Renal cortical epithelial cell (primary cell): ENCODE measurements at places on chromosomes 3 and 15.

DNA sequence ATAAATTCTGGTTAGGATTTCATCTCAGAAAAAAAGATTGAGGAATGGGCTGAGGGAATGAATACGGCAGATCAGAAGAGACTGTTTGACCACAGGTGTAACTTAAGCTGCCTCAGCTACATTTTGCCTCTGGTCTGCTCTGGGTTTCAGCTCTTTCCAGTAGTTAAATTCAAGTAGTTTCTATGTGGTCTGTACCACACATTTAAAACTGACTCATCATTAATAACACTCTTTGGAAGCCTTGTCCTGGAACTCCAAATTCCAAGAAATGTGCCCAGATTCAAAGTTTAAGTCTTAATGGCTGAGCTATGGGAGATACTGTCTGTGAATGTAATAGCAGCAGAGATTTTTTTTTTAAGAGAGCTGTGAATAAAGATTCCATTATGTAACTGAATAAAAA is 133.1 kb upstream of the IGSF10 start:
- peak; percentile 63 for DNase-seq

GRCh38 chr3:100584101-100584660 is 25.2 kb upstream of the ADGRG7 start:
- DNase-seq = no peak

DNA sequence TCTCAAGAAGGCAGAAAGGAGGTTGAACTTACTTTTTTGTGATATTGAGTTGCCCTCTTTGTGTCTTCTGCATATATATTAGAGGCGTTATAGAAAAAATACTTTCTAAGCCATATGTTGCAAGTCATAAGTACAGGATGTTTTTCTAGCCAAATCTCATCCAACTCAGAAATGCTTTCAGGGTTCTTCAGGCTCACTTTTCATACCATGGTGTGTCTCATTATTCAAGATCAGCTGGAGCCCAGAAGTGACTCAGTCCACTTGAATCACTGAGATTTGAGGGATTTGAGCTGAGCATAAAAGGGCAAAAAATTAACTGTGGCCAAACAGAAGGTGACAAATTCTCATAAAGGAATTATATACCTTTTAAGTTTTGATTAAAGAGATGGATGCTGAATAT is 157.3 kb downstream of the WNT5A start:
- peak; percentile 92 for DNase-seq

GRCh38 chr15:51484781-51485180 is 137.8 kb downstream of the DMXL2 start:
- no peak for DNase-seq

DNA sequence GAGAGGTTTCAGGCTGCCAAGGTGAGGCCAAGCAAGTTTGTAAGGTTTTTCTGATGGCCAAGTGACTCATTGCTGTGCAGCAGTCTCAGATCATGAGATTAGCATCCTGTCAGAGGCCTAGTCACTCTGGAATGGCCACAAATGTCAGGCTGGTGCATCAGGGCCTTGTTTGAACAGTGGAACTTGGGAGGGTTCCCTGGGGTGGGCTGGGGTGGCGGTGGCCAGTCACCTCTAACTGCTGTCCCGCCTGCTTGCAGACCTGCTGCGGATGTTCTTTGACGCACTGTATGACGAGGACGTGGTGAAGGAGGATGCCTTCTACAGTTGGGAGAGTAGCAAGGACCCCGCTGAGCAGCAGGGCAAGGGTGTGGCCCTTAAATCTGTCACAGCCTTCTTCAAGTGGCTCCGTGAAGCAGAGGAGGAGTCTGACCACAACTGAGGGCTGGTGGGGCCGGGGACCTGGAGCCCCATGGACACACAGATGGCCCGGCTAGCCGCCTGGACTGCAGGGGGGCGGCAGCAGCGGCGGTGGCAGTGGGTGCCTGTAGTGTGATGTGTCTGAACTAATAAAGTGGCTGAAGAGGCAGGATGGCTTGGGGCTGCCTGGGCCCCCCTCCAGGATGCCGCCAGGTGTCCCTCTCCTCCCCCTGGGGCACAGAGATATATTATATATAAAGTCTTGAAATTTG is 2.8 kb upstream of the FAM131A start:
- DNase-seq = peak; percentile 74

DNA sequence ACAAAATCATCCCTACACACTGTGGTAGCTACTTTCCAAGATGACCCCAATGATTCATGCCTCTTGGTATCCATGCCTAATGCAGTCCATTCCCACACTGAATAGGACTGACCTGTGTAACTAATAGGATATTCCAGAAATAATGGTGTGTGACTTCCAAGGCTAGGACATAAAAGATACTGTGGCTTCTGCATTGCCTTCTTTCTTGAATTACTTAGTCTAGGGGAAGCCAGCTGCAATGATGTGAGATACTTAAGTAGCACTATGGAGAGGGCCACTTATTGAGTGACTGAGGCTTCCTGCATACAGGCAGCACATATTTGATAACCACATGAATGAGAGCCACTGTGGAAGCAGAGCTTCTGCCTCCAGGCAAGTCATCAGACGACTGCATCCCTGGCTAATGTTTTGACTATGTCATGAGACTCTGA is 50.1 kb downstream of the NR1I2 start:
- DNase-seq = peak; percentile 75

- no peak for DNase-seq
Measured at GRCh38 chr3:42674146-42674545, 11.2 kb upstream of the KLHL40 start.

GRCh38 chr15:41836073-41836472 is 2.6 kb upstream of the PLA2G4B start:
- DNase-seq = no peak

DNA sequence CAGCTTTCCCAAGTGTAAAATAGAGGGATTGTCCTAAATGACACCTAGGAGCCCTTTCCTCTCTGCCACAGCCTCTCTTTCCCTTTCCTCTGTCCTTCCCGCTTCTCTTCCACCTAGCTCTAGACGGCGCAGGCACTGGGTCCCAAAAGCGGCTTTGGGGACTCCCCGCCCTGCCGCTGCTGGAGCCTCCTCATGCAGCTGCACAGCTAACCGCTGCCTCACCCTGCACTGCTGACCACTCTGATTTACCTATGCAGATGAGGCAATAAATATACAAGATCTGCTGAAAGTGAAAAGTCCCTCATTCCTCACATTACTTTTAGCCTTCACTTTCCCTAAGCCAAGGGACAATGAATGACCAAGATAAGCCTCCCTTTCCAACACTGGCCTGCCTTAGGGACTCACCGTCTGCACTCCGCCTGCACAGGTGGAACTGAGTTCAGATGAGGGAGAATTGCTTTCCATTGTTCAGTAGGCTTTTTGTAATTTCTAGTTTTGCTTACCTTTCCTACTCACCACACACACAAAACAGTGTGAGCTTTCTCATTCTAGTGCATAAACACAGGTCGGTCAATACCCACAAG is 197.5 kb upstream of the BCL6 start:
- DNase-seq = no peak

- no peak for DNase-seq
Measured at GRCh38 chr3:180058238-180058637, 21.5 kb upstream of the PEX5L start.

DNA sequence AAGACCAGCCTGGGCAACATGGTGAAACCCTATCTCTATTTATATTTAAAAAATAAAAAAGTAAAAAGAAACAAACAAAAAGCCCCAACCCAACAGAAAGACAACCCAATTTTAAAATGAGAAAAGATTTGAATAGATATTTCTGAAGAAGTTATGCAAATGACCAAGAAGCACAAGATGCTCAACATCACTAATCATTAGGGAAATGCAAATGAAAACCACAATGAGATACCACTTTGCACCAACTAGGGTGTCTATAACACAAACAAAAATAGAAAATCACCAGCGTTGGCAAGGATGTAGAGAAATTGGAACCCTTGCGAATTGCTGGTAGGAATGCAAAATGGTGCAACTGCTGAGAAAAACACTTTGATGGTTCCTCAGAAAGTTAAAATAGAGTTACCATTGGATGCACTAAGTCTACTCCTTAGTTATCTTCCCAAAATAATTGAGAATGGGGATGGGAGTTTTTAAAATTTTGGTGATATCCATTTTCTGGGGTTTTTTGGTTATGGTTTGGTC is 45.8 kb upstream of the CCNB2 start:
- no peak for DNase-seq

- peak; percentile 16 for DNase-seq
Measured at GRCh38 chr15:44265757-44266156, 22.8 kb upstream of the GOLM2 start.

- DNase-seq = no peak
Measured at GRCh38 chr3:190494907-190495306, 19.0 kb upstream of the IL1RAP start.

- no peak for DNase-seq
Measured at GRCh38 chr3:15096046-15096445, 2.9 kb downstream of the RBSN start.

GRCh38 chr3:169579116-169579710 is 84.3 kb downstream of the MECOM start:
- no peak for DNase-seq

GRCh38 chr15:81752974-81753373 is 292.8 kb downstream of the MEX3B start:
- DNase-seq = no peak

DNA sequence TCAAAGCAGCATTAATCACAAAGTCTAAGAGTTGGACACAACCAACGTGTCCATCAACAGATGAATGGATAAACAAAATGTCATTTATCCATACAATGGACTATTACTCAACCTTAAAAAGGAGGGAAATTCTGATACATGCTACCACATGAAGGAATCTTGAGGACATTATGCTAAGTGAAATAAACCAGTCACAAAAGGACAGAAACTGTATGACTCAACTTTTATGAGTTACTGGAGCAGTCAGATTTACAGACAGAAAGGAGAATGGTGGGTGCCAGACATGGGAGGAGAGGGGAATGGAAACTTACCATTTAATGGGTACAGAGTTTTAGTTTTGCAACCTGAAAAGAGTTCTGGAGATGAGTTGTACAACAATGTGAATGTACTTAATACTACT is 43.0 kb upstream of the SEC13 start:
- no peak for DNase-seq

- DNase-seq = no peak
Measured at GRCh38 chr3:46725621-46726314, 8.1 kb upstream of the PRSS50 start.

DNA sequence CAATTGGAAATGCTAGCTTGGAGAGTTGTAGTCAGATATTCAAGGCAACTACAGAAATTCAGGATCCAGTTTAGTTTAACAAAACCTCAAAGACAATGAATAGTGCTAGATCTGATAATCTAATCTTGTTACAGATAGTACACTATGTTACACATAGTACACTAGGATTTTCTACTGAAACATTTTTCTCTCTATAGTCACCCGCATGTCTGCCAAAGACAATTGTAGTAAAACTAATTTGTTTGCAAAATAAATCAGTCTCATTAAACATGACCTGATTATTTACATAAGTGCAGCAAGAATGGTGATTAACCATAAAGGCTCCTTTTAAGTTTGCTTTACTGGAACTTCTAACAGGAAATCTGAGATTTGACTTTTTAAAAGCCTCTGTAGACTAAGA is 52.0 kb downstream of the ILDR1 start:
- DNase-seq = peak; percentile 60

GRCh38 chr15:66356077-66356358 is 467 bp downstream of the TIPIN start:
- no peak for DNase-seq

DNA sequence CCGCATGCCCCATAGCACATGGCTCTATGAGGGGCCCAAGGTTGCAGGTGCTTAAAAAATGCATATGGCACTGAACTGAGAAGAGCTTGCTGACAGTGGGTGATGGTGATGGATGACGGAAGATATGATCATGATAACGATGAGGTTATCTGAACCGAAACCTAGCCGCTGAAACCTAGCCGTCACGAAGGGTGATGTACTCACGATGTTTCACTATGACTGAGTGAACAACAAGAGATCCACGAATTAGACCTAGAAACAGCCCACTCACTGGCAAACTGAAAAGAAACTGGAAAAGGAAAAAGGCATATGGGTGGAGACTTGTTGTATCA is 57.6 kb upstream of the BCL6 start:
- no peak for DNase-seq

DNA sequence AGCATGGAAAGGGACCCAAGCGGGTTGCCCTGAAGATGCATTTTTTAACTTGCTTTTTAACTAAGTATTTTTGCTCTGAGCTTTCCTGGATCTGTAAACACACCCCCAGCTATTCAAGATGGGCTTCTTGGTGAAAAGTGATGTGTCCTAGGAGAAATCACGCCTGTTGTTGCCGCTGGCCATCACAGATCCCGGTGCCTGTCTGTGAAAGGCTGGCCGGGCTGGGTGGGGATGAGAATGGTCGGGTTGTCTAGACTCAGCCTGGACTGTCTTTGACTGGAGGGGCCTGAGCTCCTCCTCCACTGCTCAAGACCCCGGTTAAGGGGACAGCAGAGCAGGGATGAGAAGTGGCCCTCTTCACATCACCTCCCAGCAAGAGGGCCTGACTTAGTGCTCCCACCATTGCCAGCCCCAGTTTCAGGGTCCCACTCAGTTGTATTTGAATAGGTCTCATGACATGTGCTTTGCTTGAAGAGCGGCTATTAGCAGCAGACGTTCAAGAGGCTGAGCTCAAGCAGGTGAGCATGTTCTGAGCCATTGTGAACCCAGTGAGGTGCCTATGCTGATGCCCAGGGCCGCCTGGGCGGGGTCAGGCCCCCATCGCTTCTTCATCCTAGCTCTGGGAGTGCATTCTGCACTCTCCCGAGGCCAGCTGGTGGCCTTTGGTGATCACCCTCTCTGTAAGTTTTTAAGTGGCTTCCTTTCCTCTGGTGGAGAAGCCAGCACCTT is 79.9 kb downstream of the IGF1R start:
- DNase-seq = no peak

GRCh38 chr15:69143756-69144436 is 16.5 kb upstream of the GLCE start:
- peak; percentile 28 for DNase-seq

- DNase-seq = no peak
Measured at GRCh38 chr15:40067921-40068624, 29.1 kb upstream of the SRP14 start.

DNA sequence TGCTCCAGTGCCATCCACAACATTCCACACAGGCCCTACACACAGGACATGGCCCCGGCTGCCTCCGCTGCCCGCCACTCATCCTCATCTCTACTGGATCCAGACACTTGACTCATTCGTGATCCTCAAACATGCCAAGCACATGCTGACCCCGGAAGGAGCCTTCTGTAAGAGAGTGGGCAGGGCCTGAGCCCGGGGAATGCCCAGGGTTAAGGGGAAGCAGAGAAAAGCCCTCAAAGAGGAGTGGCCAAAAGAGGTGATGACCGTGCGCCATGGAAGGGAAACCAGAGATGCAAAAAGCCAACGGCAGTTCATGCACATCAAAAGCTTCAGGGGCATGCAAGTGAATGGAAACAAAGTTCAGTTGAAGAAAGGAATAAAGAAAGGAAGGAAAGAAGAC is 46.1 kb downstream of the RFTN1 start:
- DNase-seq = no peak

DNA sequence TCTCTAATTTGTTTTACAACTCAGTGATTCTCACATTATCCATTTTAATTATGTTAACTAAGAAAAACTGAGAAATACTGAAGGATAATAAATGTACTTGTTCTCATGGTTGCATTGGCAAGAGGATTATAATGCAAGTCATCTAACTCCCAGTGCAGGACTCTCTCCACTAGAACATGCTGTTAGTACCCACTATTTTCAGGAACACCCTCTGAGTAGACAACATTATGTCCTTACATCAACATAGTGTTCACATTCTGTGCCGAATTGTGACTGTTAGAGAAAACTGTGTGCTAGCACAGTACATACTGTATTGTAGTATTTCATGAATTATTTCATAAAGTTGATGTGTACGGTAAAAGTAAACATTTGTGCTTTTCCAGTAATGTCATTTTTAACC is 80.1 kb downstream of the LEKR1 start:
- DNase-seq = no peak
